ENCODE measurements at places on chromosomes 1 and 21.
A peak's percentile ranks its signal among the peaks of the same experiment; 100 is the strongest.

GRCh38 chr1:20720631-20721091 lies 2.9 kb upstream of the KIF17 start:
- peak; percentile 22 for DNase-seq

DNA sequence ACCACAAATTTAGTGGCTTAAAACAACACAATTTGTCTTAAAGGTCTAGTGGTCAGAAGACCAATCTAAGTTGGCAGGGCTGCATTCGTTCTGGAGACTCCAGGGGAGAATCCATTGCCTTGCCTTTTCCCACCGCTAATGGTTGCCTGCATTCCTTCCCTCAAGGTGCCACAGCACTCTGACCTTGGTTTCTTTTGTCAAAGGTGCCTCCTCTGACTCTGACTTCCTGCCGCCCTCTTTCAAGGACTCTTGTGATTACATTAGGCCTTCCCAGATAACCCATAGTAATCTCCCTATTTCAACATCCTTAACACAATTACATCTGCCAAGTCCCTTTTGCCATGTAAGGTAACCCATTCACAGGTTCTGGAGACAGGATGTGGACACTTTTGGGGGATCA lies 145.3 kb downstream of the S1PR1 start:
- DNase-seq, result no peak

- no peak for DNase-seq
These were observed 16.0 kb upstream of the GBP1 start for GRCh38 chr1:89081005-89081404.

- no peak for DNase-seq
These were observed 18.8 kb upstream of the PHLDA3 start for GRCh38 chr1:201487742-201488141.

DNA sequence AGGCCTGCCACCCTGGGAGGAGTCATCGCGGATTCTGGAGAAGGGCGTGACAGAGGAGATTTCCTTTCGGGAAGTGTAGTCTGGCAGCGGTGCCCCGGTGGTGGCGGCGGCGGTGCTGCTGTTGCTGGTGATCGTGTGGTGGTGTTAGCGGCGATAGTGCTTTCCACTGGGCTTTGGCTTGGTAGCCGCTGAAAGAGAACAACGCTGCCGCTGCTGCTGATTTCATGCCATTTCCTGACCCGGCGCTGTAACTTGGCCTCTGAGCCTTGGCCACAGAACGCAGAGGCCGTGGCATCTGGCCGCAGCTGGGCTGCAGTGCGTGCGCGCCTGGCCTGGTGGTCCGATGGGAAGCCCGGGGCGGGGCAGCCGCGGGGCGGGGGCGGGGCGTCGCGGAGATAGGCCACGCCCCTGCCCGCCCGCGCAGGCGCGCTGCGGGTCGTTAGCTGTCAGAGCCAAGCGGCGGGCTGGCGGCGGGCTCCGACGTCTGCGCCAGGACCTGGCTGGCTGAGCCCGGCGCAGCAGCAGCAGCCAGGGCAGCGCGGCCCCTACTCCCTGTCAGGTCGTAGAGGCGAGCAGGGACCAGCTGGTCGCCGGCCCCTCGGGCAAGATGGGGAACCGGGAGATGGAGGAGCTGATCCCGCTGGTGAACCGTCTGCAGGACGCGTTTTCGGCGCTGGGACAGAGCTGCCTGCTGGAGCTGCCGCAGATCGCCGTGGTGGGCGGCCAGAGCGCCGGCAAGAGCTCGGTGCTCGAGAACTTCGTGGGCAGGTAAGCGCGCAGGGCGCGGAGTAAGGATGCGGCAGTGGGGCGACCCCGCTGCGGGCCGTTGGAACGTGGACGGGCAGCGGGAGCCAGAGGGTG lies at the start of gene DNM3:
Gene DNM3, plus strand, starts transcription at position 449 of the 861 bp plus-strand sequence. Its CDS starts 159 bp downstream, at position 608.
- peak; percentile 92 for DNase-seq

Data from activated naive CD8-positive, alpha-beta T cell treated with anti-CD3 and anti-CD28 coated beads, Interleukin-2, amount 10 ng/mL, durations not matched to agents 7 days and 5 days (primary cell).